ENCODE measurements at places on chromosomes 11 and 22.

DNA sequence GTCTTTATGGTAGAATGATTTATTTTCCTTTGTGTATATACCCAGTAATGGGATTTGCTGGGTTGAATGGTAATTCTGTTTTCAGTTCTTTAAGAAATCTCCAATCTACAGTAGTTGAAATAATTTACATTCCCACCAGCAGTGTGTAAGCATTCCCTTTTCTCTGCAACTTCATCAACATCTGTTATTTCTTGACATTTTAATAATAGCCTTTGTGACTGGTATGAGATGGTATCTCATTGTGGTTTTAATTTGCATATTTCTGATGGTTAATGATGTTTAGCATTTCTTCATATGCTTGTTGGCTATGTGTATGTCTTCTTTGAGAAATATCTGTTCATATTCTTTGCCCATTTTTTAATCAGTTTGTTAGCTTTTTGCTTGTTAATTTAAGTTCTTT, 901.2 kb downstream of the METTL15 start:
- DNase-seq = no peak

DNA sequence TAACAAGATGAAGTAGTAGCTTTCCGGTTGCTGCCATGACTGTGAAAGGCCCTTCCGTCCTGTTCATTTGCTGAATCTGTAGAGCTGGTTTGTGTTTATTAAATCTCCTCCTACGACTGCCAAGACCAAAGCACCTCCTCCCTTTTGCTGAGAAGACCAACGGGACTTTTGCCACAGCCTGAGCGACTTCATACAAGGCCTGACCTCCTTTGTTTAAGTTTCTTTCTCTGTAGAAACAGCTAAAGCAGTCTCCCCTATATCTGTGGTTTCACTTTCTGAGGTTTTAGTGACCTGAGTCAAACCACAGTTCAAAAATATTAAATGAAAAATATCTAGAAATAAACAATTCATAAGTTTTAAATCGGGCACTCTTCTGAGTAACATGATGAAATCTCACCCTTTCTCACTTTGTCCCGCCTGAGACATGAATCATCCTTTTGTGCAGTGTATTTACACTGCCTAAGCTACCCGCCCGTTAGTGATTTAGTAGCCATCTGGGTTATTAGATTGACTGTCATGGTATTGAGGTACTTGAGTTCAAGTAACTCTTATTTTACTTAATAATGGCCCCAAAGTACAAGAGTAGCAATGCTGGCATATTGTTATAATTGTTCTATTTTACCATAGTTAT, 119.1 kb upstream of the LRRC4C start:
- no peak for DNase-seq

DNA sequence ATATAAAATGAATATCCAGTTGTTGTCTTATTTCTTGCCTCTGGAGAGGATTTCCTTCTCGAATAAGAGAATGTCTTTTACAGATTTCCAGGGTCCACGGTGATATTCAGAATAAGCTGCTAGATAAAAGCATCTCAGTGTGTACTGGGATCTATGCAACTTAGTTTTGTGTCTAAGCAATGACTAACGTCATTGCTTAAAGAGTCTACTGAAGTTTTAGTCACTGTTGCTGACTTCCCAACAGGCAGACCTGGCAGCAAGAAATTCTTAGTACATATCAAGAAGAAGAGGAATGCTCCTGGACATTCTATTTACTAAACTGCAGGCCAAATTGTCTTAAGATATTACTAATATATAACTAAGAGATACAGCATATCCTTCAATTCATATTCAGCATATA, 70.3 kb downstream of the SOX6 start:
- no peak for DNase-seq

DNA sequence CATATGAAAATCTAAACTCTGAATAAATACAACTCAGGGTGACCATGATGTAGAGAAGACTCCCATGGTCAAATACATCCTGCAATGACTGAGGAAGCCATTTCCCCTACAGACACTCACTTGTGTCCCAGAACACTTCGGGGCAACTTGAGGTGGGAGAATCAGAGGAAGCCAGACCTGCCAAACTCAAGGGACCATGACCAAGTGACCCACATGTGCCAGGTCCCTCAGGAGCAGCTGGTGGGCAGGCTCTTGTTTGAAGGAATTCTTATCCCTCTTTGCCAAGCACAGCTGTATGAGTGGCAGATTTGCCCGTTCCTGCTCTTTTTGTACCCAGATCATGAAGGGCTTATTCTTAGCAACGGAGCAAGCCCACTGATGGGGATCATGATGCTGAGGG, 17.8 kb downstream of the SPATA19 start:
- no peak for DNase-seq

- DNase-seq = no peak
These were observed 73.6 kb upstream of the TTLL12 start for GRCh38 chr22:43260331-43261231.

GRCh38 chr22:24486501-24486921, 8.6 kb upstream of the UPB1 start:
- DNase-seq = no peak

DNA sequence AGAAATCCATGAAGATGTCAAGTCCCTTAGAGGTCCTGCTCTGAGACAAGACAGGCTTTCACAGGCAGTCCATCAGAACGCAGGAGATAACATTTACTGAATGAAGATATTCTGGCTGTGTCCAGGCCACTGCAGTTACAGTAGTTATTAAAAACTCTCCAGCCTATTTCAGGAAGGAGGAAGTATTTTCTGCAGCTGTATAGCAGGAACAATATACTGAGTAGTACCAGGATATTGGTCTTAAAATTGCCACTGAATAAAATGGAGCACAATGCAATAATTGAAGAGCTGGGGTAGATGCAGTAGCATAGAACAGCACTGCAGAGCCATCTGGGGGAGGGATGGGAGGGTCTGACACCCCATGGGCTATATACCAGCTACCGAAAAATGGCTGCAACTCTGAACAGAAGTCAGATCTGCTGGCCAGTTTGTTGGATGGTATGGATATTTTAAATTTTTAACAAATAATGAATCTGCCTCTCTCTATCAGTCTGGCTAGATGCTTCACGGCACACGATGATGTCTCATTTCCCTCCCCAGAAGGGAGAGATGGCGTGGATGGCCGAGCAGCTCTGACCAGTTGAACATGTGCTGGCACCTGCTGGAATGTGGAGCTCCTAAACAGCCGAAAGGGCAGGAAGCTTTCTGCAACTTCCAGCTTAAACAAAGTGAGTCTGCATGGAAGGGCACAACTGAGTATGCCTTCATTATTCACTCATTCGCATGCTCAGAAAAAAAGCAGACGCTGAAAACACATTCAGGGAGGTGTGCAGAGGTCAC, 342.1 kb upstream of the SYN3 start:
- DNase-seq = no peak

DNA sequence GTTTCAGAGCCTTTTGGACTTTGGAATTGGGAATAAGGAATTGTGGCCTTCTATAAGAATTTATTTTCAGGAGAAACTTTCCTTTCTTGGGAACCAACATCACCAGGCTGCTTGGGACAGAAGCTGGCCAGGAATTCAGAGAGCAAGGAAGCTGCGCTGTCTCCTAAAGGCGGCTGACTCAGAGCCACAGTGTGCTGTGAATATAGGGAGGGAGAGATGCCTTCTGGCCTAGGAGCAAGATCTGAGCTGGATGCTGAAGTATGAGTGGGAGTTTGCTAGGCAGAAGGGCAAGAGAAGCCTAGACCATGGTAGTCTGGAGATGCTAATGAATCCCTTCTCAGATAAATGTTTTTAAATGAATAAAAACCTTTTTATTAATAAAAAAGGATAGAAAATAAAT, 213.7 kb upstream of the TBCEL start:
- DNase-seq = no peak

GRCh38 chr11:44366741-44367140, 56.8 kb upstream of the ALX4 start:
- DNase-seq = no peak

- no peak for DNase-seq
These were observed 29.8 kb downstream of the CAPN1 start for GRCh38 chr11:65211293-65212105.

- DNase-seq = no peak
These were observed 412.5 kb downstream of the FAM181B start for GRCh38 chr11:82321206-82321605.
